Heart right ventricle (tissue), 16 donors: ENCODE measurements at places on chromosomes 5 and 9.

- no peak for DNase-seq
Measured at GRCh38 chr9:76357555-76357954, 36.7 kb downstream of the RFK start.

DNA sequence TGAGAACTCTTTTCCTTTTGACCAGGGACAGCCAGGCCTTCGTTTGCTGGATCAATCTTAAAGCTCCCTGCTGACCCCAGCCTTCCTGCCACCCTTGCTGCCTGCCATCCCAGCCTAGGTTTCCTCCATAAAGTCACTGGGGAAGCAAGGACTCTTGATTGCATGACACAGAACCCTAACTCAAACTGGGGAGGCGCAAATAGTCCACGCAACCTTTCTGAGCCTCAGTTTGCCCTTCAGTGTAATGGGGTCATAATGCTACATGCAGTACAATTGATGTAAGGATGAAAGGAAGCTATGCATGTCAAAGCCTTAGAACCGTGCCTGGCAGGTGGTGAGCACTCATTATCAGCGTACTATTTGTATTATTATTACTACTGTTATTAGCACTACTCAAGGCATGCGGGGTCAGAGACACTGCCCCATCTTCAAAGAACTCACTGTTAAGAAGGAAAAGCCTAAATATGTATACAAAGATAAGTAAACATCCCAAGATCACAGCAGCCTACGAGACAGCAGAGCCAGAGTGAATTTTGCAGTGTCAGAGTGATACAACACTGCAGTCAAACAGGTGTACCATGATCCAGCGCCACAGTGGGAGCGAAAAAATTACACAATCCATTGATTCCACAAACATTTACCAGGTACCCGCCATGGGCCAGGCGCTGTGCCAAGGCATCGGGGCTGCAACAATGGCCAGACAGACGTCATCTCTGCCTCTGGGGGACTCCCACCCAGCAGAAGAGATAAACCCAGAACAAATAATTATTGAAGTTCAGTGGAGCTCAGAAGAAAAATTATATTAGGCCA lies 16.9 kb upstream of the CPLX2 start:
- no peak for DNase-seq

DNA sequence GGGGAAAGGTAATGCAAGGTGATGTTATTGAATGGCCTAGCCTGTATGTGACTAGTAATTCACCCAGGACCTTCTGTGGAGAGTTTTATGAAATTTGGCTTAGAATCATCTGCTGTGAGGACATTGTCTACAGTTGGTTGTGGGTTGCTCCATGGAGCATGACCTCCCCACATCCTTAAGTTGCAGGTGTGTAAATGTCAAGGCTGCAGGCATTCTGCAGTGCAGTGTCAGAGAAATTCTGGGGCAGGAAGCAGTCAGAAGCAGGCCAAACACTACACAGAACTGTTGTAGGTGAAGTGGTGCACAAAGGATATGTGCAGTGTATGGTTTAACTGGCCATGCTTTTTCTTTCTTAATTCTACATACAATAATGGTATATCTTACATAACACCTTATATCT lies 588.3 kb downstream of the EBF1 start:
- no peak for DNase-seq

DNA sequence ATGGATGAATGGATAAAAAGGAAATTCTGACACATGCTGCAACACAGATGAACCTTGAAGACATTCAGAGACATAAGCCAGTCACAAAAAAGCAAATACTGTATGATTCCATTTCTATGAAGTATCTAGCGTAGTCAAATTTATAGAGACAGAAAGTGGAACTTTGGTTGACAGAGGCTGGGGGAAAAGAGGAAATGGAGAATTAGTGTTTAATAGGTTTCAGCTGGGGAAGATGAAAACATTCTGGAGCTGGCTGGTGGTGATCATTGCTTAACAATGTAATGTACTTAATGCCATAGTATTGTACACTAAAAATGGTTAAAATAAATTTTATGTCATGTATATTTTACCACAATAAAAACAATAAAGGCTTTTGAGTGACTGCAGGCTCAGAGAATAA lies 24.2 kb downstream of the PPIC start:
- no peak for DNase-seq

GRCh38 chr5:76542887-76543690 lies 80.1 kb downstream of the F2RL2 start:
- no peak for DNase-seq

DNA sequence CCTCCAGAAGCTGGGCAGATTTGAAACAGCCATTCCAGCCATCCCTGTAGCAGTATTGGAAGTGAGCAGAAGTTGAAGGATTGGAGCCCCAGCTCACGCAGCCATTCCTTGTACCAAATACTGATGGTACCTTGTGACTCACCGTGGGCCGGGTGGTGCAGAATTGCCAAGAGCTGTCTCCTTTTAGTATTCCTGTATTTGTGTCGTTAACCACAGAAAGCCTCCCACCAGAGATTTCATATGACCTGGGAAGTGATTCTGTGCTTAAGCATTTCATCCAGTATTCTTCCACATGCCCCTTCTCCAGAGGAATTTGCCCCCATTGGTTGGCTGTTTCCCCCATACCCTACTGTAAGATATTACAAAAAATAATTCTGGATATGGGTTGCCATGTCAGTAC lies 17.7 kb upstream of the TLX3 start:
- DNase-seq: no peak

GRCh38 chr9:97578846-97579245 lies 54.3 kb downstream of the TSTD2 start:
- no peak for DNase-seq

GRCh38 chr9:128523199-128523925 lies 18.8 kb downstream of the GLE1 start:
- no peak for DNase-seq

DNA sequence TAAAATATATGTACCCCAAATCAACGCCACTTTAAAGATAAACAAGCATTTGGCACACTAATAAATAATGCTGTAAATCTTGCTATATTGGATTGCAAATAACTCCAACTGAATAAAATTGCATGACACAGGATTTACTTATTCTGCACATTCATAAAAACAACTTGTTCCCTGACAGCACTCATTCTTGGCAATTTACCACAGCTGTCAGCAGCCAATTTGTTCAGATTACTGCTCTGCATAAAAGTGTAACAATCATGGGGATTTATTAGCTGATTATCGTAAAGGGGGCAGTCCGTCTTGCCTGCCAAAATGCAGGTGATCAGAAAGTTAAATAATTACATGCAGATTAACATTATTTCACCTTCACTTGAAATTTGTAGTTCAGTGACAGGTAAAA lies 285.3 kb downstream of the SLF1 start:
- DNase-seq: no peak

GRCh38 chr9:76433836-76434235 lies 25.1 kb upstream of the GCNT1 start:
- no peak for DNase-seq

- peak; percentile 21 for DNase-seq
Measured at GRCh38 chr5:7745882-7746610, 104.9 kb downstream of the CFAP90 start.

DNA sequence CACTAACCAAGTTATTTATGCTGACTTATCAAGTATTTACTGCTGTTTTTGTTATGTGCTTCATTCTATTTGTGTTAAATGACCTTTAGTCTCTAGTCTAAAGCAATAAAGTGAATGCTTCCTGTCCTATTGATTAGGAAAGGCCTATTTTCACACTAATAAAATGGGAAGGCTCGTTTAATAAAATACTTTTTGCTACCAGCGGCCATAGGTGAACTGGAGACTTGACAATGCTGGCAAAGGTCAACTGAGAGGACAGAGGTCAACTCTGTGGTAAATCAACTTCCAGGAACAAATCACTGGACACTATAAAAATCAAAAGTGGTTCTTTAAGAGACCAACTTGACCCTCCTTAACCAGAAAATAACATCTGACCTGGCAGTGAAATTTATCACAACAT lies 634.3 kb downstream of the ISL1 start:
- DNase-seq: no peak

DNA sequence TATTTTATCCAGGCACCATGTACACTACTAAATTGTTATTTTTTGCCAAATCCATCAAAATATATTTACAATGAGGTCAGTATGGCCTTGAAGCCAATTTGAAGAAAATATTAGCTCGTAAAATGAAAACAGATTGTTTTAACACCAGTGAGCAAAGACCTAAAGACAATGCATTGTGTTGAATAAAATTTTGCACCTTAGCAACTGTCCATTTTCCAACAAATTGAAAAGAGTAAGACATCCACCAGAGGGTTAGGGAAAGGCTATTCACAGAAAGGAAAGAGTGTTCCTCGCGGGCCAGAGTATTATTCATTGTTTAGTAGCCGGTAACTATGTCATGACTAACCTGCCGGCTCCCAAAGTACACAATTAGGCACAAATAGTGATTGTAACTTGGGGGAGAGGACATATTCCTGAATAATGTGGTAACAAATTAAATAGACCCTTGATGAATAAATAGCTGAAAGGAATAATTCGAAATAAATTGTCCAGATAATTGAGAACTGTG lies 213.3 kb downstream of the DNAH5 start:
- DNase-seq: no peak

- no peak for DNase-seq
Measured at GRCh38 chr5:147874910-147875367, 3.6 kb upstream of the SCGB3A2 start.

GRCh38 chr5:92990771-92991170 lies 590.2 kb downstream of the NR2F1-AS1 start:
- DNase-seq: no peak

GRCh38 chr5:77638763-77639671 lies 504 bp upstream of the OTP start:
- DNase-seq: no peak

DNA sequence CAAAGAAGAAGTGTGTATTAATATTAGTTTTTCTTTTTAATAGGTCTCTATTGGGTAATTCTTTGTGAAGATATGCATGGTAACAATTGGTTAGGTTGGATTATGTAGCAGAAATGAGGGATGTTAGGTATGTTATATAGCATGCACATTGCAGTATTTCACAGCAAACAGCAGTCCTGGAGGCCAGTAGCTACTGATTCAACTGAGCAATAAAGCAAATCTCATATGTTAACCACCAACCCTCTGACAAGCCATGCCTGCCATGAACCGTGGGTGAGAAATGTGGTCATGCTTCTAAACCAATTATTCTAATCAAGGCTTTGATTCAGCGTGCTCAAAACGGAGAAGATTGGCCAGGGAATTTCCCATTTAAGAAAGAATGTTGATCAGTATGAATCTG lies 313.0 kb upstream of the CDH6 start:
- no peak for DNase-seq

DNA sequence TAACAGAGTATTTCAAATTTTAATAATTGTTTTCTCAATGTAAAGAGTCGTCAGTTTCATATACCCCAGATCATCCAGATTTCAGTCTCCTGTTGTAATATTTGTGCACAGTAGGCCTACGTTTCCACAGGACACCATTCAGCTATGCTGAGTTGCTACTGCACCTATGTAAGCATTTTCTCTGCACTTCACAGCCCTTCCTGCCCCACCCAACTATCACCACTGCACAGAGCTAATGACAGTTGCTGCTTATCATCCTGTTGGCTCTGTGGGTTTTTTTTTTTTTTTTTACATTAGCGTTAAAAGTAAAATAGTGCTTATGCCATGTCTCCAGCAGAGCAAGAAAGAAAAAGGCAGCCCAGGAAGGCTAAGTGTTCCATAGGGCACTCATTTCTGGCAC lies 5.9 kb upstream of the PRKACG start:
- DNase-seq: no peak

GRCh38 chr9:6305954-6306563 lies 22.1 kb upstream of the TPD52L3 start:
- no peak for DNase-seq

GRCh38 chr5:7970816-7971215 lies 101.9 kb downstream of the MTRR start:
- DNase-seq: no peak

DNA sequence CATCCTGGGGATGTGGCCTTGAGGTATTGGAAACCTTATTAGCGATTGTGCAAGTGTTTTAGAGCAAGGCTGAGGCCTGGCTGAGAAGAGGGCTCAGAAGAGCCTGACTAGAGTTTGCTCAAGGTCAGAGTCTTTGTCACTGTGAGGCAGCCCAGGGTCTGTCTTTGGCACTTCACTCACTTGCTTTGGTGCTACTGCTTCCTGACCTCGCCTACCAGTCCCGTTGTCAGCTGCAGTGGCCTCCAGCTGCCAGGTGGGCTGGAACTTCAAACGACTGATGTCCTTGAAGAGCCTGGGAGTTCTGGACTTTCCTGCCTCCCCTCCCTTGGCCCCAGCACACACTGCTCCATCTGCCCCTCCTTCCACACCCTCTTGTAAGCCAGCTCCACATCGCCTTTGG lies 228.0 kb downstream of the SNX18 start:
- no peak for DNase-seq

DNA sequence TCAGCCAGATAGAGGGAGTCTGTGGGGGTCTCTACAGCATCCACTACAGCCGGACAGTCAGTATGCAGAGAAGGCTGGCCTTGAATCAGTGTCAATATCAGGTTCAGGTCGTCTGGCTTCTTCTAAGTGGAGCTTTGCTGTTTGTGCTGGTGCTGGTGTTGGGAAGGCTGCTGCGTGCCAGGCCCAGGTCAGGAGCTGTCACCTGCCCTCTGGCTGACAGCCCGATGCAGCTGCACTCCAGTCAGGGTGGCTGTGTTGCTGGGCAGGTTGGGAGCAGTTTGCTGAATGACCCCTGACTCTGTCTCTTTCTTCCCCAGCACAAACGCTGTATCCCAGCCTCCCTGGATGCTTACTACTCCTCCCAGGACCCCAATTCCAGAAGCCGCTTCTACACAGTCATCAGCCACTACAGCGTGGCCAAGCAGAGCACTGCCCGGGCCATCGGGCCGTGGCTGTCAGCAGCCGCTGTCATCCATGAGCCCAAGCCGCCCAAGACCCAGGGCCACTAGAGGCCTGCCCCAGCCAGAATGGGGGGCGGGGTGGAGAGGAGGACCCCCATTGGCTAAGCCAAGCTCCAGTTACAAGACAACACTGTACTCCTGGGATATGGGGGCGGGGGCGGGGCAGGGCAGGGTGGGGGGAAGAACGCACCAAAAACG lies 61.6 kb downstream of the NSG2 start:
- DNase-seq: no peak

DNA sequence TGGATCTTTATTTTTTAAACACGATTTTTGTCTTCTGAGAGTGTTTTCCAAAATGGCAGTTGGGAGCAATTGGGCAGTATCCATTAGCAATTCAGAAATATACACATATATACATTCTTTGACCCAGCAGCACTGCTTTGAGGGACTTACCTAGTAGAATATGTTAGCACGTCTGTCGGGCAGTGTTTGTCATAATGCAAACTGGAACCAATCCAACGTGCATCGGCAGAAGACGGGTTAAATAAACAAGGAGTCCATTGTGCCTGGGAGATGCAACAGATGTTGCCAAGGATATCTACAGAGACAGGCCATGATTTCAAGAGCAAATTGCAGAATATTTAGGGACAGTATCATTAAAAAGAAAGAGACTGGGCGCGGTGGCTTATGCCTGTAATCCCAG lies 107.0 kb downstream of the COL5A1 start:
- DNase-seq: no peak

- DNase-seq: peak; percentile 30
Measured at GRCh38 chr9:35791297-35791921, at the start of gene NPR2. NPR2 (plus strand) TSS chr9:35791591; CDS start chr9:35792409, 818 bp downstream.
